Stimulated activated memory B cell treated with anti-CD40 and anti-IgM and Interleukin-4, amounts not matched to agents 10 μg/mL and 1 μg/mL and 100 μg/mL, for 72 hours (primary cell): ENCODE measurements at places on chromosomes 7 and 10.
A peak's percentile ranks its signal among the peaks of the same experiment; 100 is the strongest.

GRCh38 chr10:60237977-60238758 is 151.5 kb downstream of the ANK3 start:
- ATAC-seq: peak; percentile 73

DNA sequence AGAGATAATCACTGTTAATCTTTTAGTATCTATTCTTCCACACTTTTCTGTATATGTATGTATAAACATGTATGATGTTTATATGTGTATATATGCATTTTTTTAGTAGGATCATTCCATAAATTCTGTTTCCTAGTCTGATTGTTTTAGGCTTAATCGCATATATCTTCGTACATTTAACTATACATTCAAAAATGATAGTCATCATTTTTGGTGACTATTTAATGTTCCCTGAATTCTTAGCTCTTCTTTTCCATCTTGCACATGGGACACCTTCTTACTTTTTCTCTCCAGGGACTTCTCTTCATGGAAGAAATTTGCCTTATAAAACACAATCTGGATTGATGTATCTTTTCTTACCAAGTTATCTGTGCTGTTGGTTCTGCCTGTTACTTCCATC is 42.1 kb downstream of the ZNF277 start:
- ATAC-seq: no peak

- no peak for ATAC-seq
Measured at GRCh38 chr7:30848121-30848855, 63.4 kb upstream of the AQP1 start.

DNA sequence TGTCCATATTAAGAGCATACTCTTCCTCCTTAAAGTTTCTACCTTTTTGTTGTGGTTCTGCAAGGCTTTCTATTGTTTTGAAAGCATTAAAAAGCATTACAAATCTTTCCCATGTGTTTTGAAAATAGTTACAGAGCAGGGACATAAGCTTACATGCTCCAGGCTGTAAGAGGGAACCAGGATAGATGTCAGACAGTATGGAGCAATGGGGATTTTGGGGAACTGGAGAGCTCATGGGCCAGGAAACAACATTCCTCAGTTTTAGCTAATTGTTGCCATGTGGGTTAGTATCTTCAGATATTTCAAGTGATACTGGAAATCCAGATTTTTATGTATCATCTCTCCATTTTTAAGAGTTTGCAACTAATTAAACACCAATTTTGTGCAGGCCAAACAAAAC is 3.5 kb downstream of the MDFIC start:
- no peak for ATAC-seq

GRCh38 chr7:42012786-42013360 is 224.1 kb downstream of the GLI3 start:
- no peak for ATAC-seq

DNA sequence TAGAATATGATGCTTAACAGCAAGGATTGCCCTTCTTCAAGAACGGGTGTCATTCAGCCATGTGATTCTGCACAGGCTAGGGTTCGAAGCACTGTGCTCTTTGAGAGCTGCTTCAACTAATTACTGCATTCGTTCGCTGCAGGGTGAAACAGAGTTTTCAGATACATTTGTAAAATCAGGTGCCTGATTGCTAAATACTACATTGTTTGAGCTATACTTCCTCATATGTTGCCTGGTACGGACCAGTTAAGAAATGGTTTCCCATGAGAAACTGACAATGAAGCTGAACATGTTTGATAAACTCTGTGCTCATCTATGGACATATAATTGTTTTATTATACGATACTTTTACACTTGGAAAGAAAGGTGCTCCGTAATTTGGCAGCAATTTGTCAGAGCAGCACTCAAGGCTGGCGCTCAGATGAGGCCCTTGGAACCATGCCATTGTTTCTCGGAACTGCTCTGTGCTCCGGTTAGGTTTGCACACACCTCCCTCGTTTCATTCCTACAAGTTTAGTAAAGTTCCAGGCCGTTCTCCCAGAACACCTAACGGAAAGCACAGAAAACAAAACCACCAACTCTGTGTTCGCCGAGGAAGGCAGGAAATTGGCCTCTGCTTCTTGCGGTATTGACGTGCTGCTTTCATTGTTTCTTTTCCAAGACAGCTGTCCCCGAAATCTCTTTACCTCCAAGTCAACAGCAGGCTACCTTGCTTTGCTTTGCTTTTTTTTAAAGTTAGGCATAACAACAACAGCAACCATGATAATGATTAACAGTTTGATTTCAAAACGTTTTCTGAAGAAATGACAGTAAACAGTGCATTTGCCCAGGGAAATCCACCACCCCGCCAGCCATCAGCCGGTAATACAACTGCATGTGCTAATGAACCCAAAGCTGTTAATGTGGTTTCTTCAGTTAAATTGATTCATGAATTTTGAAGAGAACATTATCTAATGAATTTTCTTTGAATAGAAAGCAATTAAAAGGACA is 206.9 kb downstream of the EBF3 start:
- no peak for ATAC-seq

DNA sequence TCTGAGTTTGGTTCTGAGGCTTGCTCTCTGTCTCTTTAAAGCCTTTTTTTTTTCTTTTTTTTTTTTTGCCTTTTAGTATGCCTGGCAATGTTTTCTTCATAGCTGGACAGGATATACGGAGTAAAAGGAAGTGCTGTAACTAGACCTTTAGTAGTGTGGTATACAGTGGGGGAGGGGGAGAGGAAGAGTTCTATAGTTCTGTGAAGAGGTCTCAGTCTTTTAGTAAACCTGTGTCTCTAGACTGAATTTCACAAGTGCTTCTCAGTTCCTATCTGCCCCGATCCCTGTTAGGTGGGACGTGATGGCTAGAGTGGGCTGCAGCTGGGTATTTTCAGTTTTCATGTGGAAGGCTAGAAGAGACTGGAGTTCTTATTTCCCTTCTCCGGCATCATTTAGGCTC is 3.1 kb upstream of the ABCC2 start:
- peak; percentile 61 for ATAC-seq

- no peak for ATAC-seq
Measured at GRCh38 chr7:80999100-80999499, 80.2 kb upstream of the SEMA3C start.

DNA sequence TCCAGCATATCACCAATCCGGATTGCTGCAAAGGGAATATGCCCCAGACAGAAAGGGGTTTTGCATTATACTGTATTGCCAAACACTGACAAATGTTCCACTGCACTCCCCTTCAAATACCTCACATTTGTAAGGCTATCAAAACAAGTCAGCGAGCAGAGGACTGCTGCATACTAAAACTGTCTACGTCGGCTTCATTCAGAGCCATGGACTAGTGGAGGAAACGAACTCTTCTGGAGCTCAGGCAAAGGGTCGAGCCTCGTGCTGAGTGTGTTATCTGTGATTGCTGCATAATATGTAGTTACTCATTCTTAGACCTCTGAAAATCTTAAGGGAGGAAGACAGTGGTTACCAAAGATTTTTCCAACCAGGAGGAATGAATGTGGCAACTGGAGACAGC is 200.2 kb downstream of the DYNC1I1 start:
- ATAC-seq: no peak

GRCh38 chr7:69654849-69655707 is 56.8 kb downstream of the AUTS2 start:
- ATAC-seq: no peak

- peak; percentile 88 for ATAC-seq
Measured at GRCh38 chr7:35729061-35729783, 34.3 kb upstream of the HERPUD2 start.
